ENCODE measurements at places on chromosomes 2 and 18.

- H3K4me1 ChIP-seq, result no peaks in the 10 kb centered on the region
- H3K27ac ChIP-seq, result no peak overlapping the region
- DNase-seq, result no peak
- peaks cover 5% of the 10 kb centered on the region for H3K36me3 ChIP-seq
- H3K27me3 ChIP-seq, result no peaks in the 10 kb centered on the region
Observed at GRCh38 chr18:56982766-56983165, 164.1 kb upstream of the BOD1L2 start.

- H3K27me3 ChIP-seq, result peaks cover 4% of the 10 kb centered on the region
- H3K36me3 ChIP-seq, result no peaks in the 10 kb centered on the region
- no peak overlapping the region for H3K27ac ChIP-seq
Observed at GRCh38 chr2:57902578-57902977, 144.0 kb upstream of the VRK2 start.

GRCh38 chr2:627926-628560 is 49.2 kb downstream of the TMEM18 start:
- H3K36me3 ChIP-seq, result no peaks in the 10 kb centered on the region
- H3K4me1 ChIP-seq, result no peaks in the 10 kb centered on the region
- no peak overlapping the region for H3K27ac ChIP-seq
- H3K4me3 ChIP-seq, result no peak overlapping the region

GRCh38 chr2:121101093-121101715 is 183.8 kb downstream of the TFCP2L1 start:
- no peaks in the 10 kb centered on the region for H3K36me3 ChIP-seq
- no peak overlapping the region for H3K4me3 ChIP-seq
- no peaks in the 10 kb centered on the region for H3K4me1 ChIP-seq
- H3K27ac ChIP-seq, result no peak overlapping the region
- DNase-seq, result no peak
- no peaks in the 10 kb centered on the region for H3K27me3 ChIP-seq

GRCh38 chr18:43789234-43790000 is 512.1 kb upstream of the SYT4 start:
- no peak overlapping the region for H3K27ac ChIP-seq
- no peak overlapping the region for H3K4me3 ChIP-seq
- H3K4me1 ChIP-seq, result no peaks in the 10 kb centered on the region
- no peak for DNase-seq

GRCh38 chr18:31232013-31232412 is 69.4 kb upstream of the DSC1 start:
- no peaks in the 10 kb centered on the region for H3K4me1 ChIP-seq
- no peak overlapping the region for H3K4me3 ChIP-seq
- H3K27me3 ChIP-seq, result no peaks in the 10 kb centered on the region
- DNase-seq, result no peak
- H3K27ac ChIP-seq, result no peak overlapping the region
- H3K36me3 ChIP-seq, result no peaks in the 10 kb centered on the region

- no peak overlapping the region for H3K4me3 ChIP-seq
- H3K36me3 ChIP-seq, result peaks cover 5% of the 10 kb centered on the region
- no peak overlapping the region for H3K27ac ChIP-seq
- peaks cover 9% of the 10 kb centered on the region for H3K4me1 ChIP-seq
Observed at GRCh38 chr2:113760400-113760799, 4.0 kb upstream of the SLC35F5 start.

- H3K4me1 ChIP-seq, result no peaks in the 10 kb centered on the region
- no peaks in the 10 kb centered on the region for H3K36me3 ChIP-seq
- H3K27ac ChIP-seq, result no peak overlapping the region
- DNase-seq, result no peak
- H3K27me3 ChIP-seq, result no peaks in the 10 kb centered on the region
- H3K4me3 ChIP-seq, result no peak overlapping the region
Observed at GRCh38 chr18:67682516-67682915, 166.0 kb upstream of the DSEL start.

DNA sequence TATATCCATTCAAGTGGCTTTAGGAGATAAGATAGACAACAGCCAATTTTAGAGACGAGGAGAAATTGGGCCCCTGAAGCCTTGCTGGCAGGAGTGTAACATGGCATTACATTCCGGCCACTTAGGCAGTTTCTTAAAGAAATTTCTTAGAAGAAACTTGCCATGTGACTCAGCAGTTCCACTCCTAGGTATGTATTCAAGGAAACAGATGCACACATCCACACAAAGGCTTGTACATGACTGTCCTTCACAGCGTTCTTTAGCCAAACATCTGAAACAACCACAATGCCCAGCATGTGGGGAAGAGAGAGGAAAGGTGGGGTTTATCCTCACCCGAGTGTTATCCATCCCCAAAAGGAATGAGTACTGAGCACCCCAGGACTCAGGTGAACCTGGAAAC is 107.1 kb downstream of the NFATC1 start:
- H3K27me3 ChIP-seq, result no peaks in the 10 kb centered on the region
- H3K4me1 ChIP-seq, result peaks cover 11% of the 10 kb centered on the region
- H3K4me3 ChIP-seq, result no peak overlapping the region
- no peak overlapping the region for H3K27ac ChIP-seq
- no peak for DNase-seq

GRCh38 chr18:56119681-56120080 is 518.7 kb downstream of the TXNL1 start:
- H3K36me3 ChIP-seq, result no peaks in the 10 kb centered on the region
- H3K4me3 ChIP-seq, result no peak overlapping the region
- peaks cover 2% of the 10 kb centered on the region for H3K27me3 ChIP-seq
- H3K4me1 ChIP-seq, result no peaks in the 10 kb centered on the region
- DNase-seq, result no peak
- H3K27ac ChIP-seq, result no peak overlapping the region

- no peak overlapping the region for H3K27ac ChIP-seq
- H3K4me3 ChIP-seq, result no peak overlapping the region
- H3K4me1 ChIP-seq, result no peaks in the 10 kb centered on the region
- no peaks in the 10 kb centered on the region for H3K36me3 ChIP-seq
- DNase-seq, result no peak
Observed at GRCh38 chr18:56199580-56200330, 438.6 kb downstream of the TXNL1 start.

- H3K27ac ChIP-seq, result no peak overlapping the region
- no peaks in the 10 kb centered on the region for H3K36me3 ChIP-seq
- no peaks in the 10 kb centered on the region for H3K4me1 ChIP-seq
- H3K27me3 ChIP-seq, result no peaks in the 10 kb centered on the region
Observed at GRCh38 chr2:76825140-76825970, 696.8 kb downstream of the LRRTM4 start.

DNA sequence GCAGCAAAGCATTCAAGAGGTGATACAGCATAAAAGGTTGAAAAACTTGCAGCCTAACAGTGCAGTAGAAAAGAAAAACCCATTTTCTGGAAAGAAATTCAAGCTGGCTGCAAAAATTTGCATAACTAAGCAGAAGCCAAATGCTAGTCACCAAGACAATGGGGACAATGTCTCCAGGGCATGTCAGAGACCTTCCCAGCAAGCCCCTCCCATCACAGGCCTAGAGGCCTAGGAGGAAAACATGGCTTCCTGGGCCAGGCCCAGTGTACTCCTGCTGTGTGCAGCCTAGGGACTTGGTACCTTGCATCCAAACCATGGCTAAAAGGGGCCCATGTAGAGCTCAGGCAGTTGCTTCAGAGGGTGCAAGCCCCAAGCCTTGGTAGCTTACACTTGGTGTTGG is 405.1 kb upstream of the CYRIA start:
- no peaks in the 10 kb centered on the region for H3K4me1 ChIP-seq
- no peak overlapping the region for H3K4me3 ChIP-seq
- no peaks in the 10 kb centered on the region for H3K36me3 ChIP-seq
- H3K27ac ChIP-seq, result no peak overlapping the region
- no peaks in the 10 kb centered on the region for H3K27me3 ChIP-seq

- H3K27ac ChIP-seq, result no peak overlapping the region
- no peaks in the 10 kb centered on the region for H3K36me3 ChIP-seq
- no peak overlapping the region for H3K4me3 ChIP-seq
- no peaks in the 10 kb centered on the region for H3K4me1 ChIP-seq
- DNase-seq, result no peak
Observed at GRCh38 chr2:173803449-173803848, 161.7 kb downstream of the SP3 start.

GRCh38 chr2:201926067-201926466 is 107.6 kb upstream of the FZD7 start:
- no peak overlapping the region for H3K27ac ChIP-seq
- no peak for DNase-seq
- no peaks in the 10 kb centered on the region for H3K36me3 ChIP-seq
- H3K4me1 ChIP-seq, result no peaks in the 10 kb centered on the region
- H3K4me3 ChIP-seq, result no peak overlapping the region

DNA sequence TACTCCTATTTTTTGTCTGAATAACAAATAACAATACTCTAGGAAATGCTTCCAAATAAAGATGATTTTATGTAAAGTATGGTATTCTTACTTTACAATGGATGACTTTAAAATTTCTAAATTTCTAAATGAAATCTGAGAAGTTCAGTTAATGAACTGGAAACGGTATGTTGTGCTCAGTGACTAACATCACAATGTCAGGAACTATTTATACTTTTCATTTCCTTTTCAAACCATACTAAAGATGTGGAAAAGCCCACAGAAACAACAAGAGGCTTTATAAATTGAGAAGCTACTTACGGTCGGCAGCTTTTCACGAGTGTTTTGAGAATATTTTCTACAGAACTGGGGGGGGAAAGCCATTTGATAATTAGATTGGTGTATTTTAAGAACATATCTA is 31.1 kb downstream of the PSME4 start:
- H3K4me1 ChIP-seq, result peaks cover 6% of the 10 kb centered on the region
- H3K36me3 ChIP-seq, result peaks cover 26% of the 10 kb centered on the region
- H3K27me3 ChIP-seq, result no peaks in the 10 kb centered on the region
- DNase-seq, result no peak

GRCh38 chr2:69817729-69818501 is 11.5 kb upstream of the GMCL1 start:
- peaks cover 10% of the 10 kb centered on the region for H3K4me1 ChIP-seq
- peaks cover 12% of the 10 kb centered on the region for H3K36me3 ChIP-seq
- H3K27ac ChIP-seq, result no peak overlapping the region
- no peak overlapping the region for H3K4me3 ChIP-seq
